ENCODE measurements at places on chromosomes 5 and 9. TPM values are rescaled to one million over a fixed set of nuclear protein-coding genes. Genes with fewer than 3 reads are reported as not detected.

SARDH gene
- 4.5 TPM for total RNA-seq

SLC6A3 gene
- total RNA-seq: 0.16 TPM

OR1L6 gene
- total RNA-seq: not detected

GRCh38 chr9:3150074-3150473 is 306.2 kb upstream of the PUM3 start:
- DNase-seq: no peak

- no peak for DNase-seq
These were observed 28.4 kb downstream of the ZDHHC11B start for GRCh38 chr5:756171-756570.

DNA sequence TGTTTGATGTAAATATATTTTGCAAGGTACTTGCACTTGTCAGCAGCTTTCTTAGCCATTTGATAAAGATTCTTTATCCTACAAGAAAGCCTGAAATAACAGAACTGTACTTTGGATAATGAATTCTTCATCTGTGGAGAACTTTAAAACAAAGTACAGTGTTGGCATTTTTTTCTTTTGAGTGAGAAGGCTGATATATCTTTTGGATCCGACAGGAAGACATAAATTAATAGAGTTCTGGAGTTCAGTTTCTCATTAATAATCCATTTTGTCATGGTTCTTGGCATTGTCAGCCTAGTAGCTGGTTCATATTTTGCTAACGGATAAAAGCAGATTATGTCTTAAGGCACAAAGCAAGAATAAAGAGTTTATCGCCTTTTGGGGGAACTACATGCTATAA is 17.0 kb downstream of the PBX3 start:
- DNase-seq: no peak

DNA sequence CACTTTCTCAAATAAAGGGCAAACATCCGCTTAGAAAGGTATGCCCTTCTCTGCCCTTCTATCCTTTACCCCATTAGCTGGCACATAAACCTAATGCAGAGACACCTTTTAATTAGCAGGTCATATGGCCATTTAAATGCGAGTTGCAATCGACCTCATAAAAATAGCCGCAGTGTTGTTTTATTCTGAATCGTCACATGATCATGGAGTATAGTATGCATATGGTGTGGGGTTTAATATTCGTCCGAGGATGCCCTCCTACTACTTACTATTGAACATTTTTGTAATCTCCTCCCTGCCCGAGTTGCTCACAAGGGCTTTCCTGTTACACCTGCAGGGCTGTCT is 72.0 kb downstream of the PIK3R1 start:
- no peak for DNase-seq

DNA sequence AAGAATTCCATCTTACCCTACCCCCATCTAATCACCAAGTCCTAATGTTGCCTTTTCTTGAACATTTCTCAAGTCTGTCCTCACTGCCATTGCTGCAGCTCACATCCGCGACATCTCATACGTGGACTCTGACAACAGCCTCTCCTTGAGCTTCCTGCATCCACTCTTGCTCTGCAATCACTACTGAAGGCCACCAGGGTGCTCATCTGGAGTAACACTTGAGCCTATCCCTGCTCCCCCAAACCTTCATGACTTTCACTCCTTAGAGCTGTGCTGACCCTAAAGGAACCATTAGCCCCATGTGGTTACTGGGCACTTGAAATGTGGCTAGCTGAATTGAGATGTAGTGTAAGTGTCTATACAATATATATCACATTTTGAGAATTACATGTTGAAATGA is 46.4 kb upstream of the CTXN3 start:
- DNase-seq: no peak

GRCh38 chr5:127163750-127164149 is 90.4 kb upstream of the C5orf63 start:
- DNase-seq: no peak

DNA sequence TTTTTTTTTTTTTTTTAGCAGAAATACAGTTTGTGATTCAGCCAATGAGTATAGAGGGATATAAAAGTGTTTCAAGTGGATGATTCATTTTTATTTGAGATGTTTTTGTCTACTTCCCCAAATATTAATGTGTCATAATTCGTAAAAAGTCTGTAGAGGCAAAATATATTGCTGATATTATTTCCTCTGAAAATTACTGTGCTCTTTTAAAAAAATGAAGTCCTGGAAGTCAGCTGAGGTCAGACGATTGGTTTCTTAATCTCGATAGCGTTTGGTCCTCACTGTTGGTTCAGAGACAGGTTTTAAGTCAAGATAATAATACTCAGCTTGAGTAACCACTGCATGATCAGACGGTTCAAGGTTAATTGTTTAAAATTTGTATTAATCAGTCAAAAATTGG is 19.5 kb downstream of the IL9 start:
- DNase-seq: no peak

DNA sequence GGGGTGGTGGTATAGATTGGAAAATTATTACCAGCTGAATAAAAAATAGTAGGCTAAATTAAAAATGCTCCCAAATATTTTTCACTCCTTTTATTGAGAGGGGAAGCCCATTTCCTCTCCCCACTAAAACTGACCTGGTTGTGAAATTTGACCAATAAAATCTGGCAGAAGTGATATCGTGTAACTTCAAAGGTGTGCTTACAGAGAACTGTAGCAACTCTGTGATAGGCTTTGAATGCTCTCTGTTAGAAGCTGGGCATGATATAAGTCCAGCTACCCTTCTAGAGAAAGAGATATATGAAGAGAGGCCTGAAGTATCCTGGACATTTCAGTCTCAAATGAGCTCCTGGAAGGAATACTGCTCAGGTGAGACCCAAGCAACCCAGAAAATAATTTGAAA is 10.2 kb upstream of the RFK start:
- no peak for DNase-seq

DNA sequence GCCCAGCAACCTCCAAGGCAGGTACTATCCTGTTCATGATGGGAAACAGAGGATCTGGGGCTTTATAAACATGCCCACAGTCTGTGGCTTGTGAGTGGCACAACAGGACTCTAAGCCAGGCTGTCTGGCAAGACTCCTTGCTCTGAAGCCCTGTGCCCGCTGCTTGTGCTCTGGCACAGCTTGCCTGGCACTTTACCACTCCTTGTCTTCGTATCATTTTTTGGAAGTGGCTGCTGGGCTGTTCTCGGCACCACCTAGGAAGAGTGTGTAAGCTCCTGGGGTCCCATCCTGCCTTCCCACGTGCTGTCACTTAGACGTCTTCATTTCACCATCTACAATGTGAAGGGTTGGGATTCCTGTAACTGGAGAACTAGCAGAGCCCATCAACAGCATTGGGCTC is 59.3 kb upstream of the GLRX start:
- DNase-seq: no peak

DNA sequence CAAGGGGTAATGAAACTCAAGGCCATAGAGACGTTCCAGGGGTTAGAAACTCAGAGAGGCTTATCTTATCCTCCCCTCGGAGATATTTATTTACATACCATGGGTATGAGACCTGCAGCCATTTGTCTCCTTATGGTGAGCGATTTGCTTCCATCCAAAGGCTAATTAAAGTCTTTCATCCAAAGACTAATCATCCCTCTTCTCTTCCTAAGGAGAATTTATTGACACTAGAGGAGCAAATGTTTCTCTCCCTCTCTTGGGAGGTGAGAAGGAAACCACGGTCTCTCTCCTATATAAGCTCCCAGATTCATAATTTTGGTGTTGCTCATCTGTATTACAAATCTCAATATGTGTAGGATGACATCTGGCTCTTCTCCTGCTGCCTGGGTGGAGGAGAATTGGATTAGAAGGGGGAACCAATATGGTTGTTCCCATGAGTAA is 31.0 kb upstream of the RPS23 start:
- no peak for DNase-seq

- no peak for DNase-seq
These were observed 44.1 kb downstream of the DPYSL3 start for GRCh38 chr5:147465747-147466146.

DNA sequence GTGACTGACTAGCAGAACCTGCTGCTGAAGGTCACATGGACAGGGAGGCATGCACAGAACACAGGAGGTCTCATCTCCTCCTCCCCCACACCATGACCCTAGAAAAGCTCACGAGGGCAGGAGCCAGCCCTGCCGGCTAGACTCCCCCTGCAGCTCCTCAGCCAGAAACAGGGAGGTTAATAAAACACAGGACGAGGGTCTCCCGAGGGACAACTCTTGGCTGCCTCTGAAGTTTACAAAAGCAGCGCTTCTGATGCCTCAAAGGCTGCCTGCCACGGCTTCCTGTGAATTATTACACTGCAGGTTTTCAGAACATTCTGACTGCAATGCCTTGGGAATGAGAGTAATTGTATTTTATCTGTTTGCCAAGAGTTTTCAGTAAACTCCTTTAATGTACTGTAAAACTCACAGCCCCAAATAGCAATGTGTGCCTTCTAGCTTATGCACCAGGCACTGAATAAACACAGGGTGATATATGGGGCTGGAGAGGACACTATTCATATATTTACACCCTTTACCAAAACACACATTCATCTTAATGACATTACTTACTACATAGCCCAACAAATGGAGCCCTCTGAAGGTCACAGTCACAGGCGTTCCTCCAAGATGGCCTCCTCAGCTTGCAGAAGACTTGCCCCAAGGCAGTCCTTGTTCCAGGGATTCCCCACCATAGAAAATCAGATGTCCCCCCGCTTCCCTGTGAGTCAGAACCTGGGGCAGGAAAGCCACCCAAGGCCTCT is 83.7 kb downstream of the C5orf15 start:
- DNase-seq: no peak

GRCh38 chr9:80157561-80157983 is 585.8 kb downstream of the TLE4 start:
- no peak for DNase-seq
